ENCODE measurements at places on chromosomes 6 and 20.
A peak's percentile ranks its signal among the peaks of the same experiment; 100 is the strongest.

- DNase-seq = no peak
Observed at GRCh38 chr20:19875376-19876221, 117.5 kb downstream of the RIN2 start.

DNA sequence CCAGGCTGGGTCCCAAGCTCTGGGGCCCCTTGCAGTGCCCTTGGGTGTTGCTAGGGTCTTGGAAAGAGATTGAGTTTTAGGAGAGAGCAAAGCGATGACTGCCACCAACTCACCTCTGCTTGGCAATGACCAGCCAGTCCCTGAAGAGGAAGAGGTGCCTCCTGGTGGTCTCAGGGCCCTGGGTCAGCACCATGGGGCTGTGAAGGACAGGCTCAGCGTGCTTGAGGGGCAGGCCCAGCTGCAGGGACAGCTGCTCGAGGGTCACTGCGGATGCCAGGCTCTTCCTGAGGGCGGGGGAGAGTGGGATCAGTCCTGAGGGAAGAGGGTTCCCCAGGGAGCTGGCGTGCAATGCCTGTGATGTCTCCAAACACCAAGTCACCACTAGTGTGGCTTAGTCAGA lies 50.8 kb upstream of the TAGAP start:
- DNase-seq = no peak

- no peak for DNase-seq
Observed at GRCh38 chr20:62047666-62048345, 17.9 kb downstream of the TAF4 start.

DNA sequence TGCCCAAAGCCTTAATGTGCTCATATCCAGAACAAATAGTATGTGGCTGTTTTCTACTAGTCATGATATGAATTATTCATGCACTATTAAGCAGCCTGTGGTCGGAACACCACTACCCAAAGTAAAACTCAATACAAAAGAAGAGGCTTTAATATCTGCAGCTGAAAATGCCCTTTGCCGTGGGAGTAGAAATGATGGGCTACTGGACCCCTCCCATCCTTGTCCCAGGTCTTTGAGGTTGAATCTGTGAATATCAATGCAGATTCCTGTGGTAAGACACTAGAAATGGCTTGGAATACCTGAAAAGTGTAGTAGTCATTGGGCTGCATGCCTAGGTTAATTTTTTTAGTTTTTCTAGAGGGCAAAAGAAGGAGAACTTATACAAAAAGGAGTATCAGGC lies 303.7 kb downstream of the TBC1D7 start:
- no peak for DNase-seq

DNA sequence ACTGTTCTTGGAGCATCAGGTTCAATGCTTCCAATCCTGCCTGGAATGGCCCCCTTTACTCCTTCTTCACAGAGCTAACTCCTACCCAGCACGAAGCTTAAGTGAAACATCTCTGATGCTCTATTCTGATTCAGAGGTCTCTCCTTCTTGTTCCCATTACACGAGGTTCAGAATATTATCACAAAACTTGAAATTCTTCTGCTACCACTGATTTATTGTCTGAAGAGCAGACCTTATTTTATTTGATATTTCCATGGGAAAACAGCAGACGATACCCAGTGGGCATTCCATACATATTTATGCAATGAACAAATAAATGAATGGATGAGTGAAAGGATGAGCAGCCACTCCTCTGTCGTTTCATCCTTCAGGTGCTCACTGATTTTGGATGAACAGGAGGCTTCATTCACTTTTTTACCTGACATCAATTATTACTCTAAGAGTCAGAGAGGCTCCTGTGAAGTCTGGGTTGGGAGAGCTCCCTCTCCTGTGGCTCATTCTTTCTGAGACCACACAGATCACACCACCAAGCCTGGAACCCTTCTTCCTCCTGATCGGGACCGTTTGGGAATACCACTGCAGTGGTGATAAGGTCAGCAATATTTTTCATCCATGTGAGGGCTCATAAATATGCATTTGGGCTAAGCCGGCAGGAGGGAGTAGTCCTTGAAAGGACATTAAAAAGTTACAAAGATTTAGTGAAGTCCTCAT lies 25.8 kb downstream of the SMLR1 start:
- DNase-seq = no peak

- no peak for DNase-seq
Observed at GRCh38 chr20:8246716-8247115, 114.7 kb downstream of the PLCB1 start.

- no peak for DNase-seq
Observed at GRCh38 chr6:116246089-116246488, 7.8 kb downstream of the TSPYL4 start.

GRCh38 chr6:55642366-55642765 lies 63.4 kb upstream of the HMGCLL1 start:
- no peak for DNase-seq

DNA sequence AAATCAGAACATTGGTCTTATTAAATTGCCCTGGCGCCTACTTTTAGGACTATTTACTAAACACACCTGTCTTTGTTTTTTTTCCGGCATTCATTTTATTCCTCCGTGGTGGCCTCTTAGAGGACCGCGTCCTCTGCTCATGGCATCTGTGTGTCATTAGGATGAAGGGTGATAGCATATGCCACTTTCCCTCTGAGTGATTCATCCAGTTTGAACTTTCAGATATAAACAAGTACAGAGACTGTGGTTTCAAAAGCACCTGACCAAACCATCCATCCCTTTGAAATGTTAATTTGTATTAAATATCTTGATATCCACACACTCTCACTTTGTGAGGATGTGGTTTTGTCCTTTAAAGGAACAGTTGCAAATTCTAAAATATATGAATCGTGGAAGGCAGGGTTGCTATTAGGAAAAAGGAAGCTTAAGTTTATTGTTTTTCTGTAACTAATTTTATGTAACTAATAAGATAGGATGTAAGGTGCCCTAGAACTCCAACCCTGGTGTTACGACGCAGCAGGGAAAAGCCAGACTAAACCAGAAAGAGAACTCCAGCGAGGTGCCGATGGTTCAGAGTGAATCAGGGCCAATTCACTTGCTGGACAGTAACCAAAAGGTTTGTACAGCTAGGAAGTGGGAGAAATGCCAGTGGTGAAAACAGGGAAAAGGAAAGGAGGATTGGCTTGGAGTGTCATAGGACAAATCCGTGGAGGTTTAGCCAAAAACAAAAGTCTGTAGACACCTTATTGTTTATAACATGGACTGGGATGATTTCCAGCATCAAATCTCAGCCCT lies 98.7 kb downstream of the SHLD1 start:
- DNase-seq = no peak

- DNase-seq = no peak
Observed at GRCh38 chr20:16748308-16748900, at the start of gene OTOR. TSS of gene OTOR (plus strand) at chr20:16748358. CDS start at chr20:16748402, 44 bp downstream.

DNA sequence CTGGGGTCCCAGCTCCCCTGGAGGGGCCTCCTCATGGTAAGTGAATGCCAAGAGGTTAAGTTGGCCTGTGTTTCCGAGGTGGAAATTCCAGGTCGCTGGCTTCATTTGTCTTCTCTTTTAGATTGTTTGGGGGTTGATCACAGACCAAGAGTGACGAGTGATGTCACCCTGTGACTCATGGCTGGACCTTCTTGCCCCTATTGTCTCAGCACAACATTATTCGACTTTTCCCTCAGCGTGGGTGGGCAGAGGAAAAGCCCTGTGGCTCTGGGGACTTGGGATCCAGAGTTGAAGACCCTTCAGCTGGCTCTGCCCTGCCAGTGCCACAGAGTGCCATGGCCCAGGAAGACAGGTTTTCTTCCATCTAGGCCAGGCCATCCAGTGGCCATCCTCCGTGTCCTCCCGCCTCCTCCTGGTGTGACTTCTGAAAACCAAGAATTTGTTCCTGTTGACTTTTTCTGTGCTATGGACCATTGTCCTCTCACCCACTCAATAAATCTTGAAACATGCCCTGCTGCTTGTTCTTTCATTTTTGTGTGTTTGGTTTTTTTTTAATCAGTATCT lies 15.4 kb upstream of the SNHG17 start:
- DNase-seq = no peak

DNA sequence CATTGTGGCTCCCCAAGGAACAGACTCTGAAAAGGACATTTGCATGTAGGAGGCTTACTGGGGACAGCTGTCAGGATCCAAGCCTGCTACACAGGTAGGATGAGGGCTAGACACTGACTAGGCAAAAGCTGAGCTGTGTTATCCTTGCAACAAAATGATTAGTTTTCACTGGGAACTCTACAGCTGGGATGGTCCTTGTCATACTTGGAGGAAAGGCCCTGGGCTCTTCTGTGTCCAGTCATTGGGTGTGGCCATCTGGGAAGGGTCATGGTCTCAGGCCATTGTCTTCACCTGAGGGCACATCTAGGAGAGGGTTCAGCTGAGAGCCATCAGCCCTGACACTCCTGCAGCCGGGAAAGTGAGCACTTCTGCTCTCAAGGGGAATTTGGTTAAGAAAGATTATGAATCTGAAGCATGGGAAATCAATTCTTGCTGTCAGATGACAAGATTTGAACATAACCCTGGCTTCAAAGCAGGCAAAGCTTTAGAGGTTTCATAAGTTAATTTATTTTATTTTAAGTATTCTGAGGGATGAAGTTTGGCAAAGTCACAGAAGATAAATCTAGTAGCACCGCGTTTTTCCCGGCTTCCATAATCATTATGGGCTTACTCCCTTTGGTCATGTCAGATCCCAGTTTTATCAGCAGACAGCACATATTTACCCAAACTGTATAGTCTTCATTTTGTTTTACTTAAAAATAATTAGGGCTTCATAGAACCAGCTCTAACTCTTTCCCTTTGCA lies 78.4 kb upstream of the SLC22A23 start:
- DNase-seq = no peak

DNA sequence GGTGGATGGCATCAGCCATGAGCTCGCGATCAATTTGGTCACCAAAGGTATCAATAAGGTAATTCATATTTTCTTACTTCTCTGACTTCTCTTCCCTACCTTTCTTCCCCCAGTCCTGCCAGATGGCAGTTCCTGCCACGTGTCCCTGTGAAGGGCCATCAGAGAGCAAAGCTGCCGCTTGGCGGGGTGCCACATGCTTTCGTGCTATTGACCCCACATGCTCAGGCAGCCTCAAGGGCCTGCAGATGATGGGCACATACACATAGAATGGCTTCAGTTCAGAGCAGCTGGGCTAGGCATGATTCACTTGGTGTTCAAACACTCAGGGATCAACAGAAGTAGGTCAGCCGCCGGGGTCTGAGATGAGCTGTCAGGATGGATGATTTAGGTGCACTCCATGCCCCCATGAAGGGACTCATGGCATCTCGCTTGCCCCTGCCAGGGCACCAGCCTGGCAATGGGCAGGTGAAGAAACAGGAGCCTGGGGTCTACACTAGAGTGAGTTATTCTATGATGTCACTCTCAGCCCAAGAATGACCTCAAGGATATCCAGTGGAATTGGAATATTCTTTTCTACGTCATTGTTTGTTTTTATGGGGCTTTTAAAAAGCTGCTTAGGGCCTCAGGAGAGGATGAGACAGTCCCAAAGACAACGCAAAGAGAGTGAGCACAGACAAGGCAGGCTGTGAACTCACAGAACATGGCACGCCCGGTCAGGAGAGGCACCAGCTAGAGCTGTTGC lies 25.5 kb downstream of the BANF2 start:
- peak; percentile 4 for DNase-seq

GRCh38 chr6:16248271-16248853 lies 10.0 kb downstream of the GMPR start:
- no peak for DNase-seq

DNA sequence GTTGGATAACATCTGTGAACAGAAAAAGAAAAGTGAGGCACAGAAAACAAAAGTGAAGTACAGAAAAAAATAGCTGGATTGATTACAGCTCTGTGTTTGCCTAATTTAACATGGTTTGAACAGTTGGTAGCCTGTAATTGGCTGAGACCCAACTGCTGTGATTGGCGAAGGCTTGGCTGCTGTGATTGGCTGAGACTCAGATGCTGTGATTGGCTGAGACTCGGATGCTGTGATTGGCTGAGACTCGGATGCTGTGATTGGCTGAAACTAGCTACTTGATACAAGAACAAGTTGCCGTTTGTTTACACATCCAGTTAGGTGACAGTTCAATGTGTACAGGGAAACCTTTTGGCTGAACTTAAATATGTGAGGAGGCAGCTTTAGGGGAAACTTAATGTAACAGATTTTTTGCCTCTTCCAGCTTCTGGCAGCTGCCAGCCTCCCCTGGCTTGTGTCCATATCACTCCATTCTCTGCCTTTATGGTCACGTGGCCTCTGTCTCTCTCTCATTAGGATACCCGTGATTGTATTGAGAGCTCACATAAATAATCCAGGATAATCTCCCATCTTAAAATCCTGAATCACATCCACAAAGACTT lies 223.4 kb upstream of the FOXA2 start:
- no peak for DNase-seq

GRCh38 chr6:54800050-54800600 lies 46.4 kb upstream of the FAM83B start:
- no peak for DNase-seq

DNA sequence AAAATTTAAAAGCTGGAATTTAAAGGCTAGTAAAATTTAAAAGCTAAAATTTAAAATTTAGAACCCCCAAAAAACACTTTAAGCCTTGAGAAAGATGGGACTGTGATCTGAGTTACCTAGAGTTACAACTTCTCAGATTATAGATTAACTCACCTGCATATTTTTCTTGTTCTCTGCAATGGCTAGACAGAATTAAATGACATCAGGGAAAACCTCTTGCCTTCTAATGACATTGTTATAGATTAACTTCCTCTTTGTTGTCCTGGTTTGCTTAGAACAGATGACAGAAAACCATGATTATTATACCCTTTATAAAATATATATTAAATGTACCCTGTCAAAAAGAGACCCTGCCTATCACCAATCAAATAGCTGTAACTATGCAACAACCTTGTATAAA lies 56.4 kb downstream of the TRDN start:
- no peak for DNase-seq

DNA sequence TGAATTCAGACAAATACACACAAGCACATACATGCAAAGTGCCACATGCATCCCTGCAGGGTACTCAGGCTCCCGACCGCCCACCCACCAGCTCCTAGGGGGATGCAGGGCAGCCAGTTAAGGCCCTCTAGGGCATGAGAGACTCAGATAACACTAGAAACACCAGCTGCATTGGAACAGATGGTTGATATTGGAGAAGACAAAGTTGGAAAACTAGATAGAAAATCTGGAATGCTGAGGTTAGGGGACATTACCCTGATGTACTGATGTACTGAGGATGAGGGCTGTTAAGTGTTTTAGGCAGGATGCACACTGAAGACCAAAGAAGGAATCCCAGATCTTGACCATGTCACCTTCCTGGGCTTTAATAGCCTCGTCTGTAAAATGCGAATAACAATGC lies 134.6 kb upstream of the ECI2 start:
- DNase-seq = no peak

- DNase-seq = no peak
Observed at GRCh38 chr6:37260040-37260439, 2.1 kb upstream of the TMEM217 start.

GRCh38 chr6:65117817-65118409 lies 589.1 kb downstream of the EYS start:
- DNase-seq = no peak

Data from NCI-H2107 (cell line).